PC-3 (cell line): ENCODE measurements at places on chromosomes 7 and 10.

DNA sequence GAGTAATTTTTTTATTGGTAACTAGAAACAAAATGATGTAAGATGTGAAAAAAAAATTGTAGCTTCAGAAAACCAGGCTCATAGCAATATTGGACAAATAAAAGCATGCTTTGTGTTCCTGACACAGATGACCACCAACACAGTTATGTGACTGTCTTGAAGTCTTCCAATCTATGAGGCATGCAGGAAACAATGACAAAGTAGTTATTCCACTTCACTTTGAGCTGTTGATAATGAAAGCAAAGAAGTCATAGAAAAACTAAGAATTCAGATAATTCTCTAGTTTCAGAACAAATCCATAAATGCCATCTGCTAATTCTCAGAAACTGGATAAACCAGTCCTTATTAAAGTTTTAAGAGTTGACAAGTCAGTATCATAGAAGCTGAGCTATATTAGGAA is 378.4 kb upstream of the SEMA3D start:
- DNase-seq, result peak; percentile 12

- peak; percentile 94 for DNase-seq
These were observed at the start of gene PGAM1 for GRCh38 chr10:97425964-97426775. Gene PGAM1 (plus strand): TSS chr10:97426191. CDS start chr10:97426308, 117 bp downstream.

DNA sequence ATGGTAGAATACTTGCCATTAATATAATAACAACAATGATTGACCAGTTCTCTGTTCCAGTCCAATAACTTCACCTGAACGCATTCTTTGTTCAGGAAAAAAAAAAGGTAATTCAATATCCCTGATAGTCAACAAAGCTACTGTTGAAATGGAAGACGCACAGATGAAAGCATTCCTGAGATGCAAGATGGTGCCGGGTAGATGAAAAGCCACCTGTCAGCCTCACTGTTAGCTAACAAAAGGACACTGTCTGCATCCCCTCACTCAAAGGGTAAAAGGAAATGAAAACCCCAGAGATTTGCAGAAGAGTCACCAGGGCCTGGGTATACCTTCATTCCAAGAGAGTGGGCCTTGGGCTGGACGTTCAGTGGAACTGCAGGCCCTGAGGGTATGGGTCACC is 357.4 kb downstream of the PLXNA4 start:
- DNase-seq, result no peak

- peak; percentile 9 for DNase-seq
These were observed 38.6 kb upstream of the CNPY1 start for GRCh38 chr7:155584763-155585531.

- DNase-seq, result no peak
These were observed 145.9 kb downstream of the NRCAM start for GRCh38 chr7:108310351-108310750.

- no peak for DNase-seq
These were observed 557.6 kb upstream of the GALNT17 start for GRCh38 chr7:70574314-70574834.

DNA sequence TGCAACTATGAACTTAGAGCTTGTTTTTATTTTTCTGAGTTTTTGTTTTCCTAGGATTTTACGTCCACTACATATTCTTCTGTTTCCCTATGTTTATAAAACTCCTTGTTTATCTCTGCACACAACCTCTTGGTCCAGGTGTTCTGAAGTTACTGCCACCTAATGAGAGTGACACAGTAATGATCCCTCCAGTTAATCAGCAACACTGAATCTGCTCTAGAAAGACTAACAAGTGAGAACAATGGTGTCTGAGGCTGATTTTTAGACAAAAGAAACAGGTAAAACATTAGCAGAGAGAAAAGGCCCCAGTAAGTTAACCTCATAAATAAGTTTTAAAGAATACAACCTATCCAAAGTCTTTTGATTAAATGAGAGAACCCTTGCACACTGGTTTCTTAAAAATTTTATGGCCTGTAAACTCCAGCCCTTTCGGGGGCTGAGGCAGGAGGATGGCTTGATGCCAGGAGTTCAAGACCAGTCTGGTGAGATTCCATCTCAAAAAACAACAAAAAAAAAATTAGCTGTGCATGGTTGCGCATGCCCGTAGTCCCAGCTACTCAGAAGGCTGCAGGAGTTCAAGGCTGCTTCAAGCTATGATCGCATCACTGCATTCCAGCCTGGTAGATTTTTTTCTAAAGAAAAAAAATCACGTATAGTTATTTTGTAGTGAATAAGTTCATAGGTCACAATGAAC is 397.6 kb downstream of the MAGI2 start:
- DNase-seq, result peak; percentile 84

GRCh38 chr7:28149291-28150101 is 31.1 kb downstream of the JAZF1 start:
- peak; percentile 11 for DNase-seq

DNA sequence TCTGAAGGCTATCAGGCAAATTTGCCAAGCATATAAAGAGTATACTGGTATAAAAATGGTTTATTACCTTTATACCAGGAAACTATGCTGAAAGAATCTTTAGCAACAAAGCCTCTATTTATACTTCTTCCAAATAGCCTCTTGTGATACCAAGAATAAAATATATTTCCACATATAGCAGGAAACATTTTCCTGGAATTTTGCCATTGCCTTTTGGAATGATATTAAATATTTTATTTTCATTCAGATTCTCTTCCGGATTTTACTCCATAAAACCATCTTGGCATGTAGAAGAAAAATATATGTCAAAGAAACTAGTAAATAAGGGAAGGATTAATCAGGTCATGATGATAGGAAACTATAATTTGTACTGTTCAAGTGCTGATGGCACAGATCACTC is 17.7 kb downstream of the SOSTDC1 start:
- no peak for DNase-seq

- DNase-seq, result peak; percentile 46
These were observed 46.2 kb downstream of the MINDY4 start for GRCh38 chr7:30817371-30817767.

DNA sequence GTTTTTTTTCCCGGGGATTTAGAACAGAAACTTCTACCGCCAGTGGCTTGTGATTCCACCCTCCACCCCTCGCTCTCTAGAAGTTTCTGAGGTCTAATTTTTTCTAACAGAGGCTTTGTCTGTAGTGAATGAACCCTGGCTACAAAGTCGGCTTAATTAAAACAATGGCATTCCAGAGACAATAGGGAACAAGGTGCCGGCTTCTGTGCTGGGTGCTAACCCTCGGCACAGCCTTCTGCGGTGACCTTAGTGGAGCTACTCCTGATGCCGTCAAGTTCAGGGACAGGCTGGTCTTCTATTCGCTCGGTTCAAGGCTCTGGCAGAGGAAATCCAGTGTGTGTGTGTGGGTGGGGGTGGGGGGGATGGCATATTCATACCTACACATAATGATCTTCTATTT is 32.1 kb upstream of the ENO4 start:
- DNase-seq, result no peak

GRCh38 chr7:70582927-70583895 is 548.7 kb upstream of the GALNT17 start:
- no peak for DNase-seq

- DNase-seq, result no peak
These were observed 23.0 kb upstream of the KLF6 start for GRCh38 chr10:3807928-3808496.

- no peak for DNase-seq
These were observed 4.2 kb downstream of the ADAMTS14 start for GRCh38 chr10:70676511-70676910.

GRCh38 chr10:23448802-23449570 is 10.1 kb downstream of the OTUD1 start:
- no peak for DNase-seq

- DNase-seq, result peak; percentile 73
These were observed 14.6 kb downstream of the SFRP4 start for GRCh38 chr7:37901890-37902524.

GRCh38 chr10:30792025-30792424 is 162.5 kb upstream of the LYZL2 start:
- DNase-seq, result no peak

DNA sequence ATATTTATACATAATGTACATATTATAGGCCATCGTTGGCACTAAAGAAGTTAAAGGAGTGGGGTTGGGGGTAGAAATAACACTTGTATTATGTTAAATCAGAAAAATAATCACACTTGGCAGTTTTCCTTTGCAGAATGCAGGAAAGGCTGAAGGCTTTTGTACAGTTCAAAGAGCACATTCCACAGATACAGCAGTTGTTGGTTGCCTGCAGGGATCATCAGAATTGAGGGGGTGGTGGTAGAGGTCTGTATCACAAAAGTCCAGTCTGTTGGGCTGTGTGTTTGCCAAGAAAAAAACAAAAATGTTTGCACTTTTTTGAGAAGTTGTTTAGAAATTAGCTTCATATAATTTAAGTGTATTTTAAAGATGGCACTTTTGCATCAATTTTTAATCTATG is 231.8 kb upstream of the FOXP2 start:
- no peak for DNase-seq

DNA sequence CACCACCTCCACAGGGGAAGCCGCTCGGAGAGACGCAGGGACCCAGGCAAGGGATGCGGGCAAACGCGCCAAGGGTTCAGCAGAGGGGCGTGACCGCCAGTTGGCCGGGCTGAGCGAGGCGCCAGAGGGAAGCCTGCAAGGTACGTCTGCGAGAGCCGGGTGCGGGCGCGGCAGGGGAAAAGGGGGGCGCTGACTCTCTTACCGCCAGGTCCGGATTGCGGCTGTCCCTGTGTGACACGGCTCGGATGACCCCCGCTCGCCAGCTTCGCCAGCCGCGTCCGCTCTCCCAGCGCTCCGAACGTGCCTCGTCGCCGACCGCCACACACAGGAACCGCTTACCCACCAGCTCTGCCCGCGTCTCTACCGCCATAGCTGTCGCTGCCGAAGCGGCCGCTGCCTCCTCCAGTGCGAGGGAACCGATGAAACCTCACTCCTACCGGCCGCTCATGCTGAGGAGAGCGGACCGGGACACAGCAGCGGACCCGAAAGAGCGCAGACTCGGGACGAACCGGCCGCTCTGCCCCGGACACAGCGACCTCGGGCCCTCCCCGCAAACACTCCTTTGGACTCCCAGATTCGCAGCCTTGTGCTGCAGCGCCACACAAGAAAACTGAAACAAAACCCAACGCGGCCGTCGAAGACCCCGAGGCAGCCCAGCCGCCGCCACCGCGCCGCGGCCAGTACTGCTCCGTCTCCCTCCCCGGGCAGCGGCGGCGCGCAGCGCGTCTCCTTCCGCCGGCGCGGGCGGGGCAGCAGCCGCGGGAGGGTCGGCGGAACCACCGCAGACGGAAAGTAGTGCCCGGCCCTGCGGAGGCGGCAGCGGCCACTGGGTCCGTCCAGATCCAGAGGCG is at the start of gene JMJD1C:
TSS of gene JMJD1C (minus strand) at position 685 of the 851 bp plus-strand sequence. CDS start at position 370, 315 bp downstream.
- DNase-seq, result peak; percentile 97

DNA sequence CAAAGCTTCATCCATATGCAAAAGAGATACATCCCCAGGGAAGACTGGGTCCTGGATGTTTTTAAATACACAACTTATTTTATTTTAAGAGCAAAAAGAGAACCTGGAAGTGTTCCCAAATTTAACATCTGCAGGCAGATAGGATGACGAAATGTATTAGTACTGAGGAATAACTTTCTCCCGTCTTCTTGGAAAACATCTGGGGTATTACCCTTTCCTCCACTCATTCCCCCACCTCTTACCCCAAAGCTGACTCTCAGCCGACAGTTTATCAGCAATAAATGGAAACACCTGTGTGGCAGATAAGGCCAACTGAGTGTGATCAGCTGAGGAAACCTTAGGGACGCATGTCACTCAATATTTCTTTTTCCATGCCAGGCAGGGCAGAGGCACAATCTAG is 435.6 kb upstream of the NPVF start:
- DNase-seq, result no peak

- DNase-seq, result no peak
These were observed 123.3 kb upstream of the FAM204A start for GRCh38 chr10:118465300-118465874.

GRCh38 chr10:51384971-51385370 is 310.7 kb downstream of the PRKG1 start:
- no peak for DNase-seq

DNA sequence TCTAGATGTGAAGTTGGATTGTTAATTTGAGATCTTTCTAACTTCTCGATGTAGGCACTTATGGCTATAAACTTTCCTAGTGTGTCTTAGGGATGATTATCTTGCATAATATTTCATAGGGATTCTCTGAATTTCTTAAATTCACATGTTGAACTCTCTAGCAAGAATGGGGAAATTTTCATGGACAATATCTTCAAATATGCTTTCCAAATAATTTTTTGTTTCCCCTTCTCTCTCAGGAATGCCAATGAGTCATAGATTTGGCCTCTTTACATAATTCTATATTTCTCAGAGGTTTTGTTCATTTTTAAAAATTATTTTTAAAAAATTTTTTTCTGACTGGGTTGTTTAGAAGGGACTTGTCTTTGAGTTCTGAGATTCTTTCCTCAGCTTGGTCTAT is 68.9 kb downstream of the MGAM2 start:
- no peak for DNase-seq

GRCh38 chr7:52271703-52272102 is 763.7 kb upstream of the POM121L12 start:
- DNase-seq, result no peak

GRCh38 chr10:111392910-111393309 is 316.1 kb downstream of the ADRA2A start:
- no peak for DNase-seq

DNA sequence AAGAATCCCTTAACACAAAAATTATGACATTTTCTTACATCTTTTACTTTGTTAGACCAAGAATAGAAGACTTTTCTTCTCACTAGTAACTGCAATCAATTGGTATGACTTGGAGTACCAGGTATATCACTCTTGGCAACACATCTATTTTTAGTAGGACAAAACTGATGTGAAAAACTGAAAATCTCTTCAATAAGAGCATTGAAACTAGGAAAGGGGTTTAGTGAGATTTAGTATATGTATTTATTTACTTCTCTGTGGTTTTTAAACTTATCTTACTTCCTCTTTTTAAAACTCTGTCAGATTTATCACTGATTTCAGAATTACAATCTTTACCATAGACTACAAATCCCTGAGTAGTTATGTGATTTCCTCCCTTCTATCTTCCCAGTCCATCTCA is 366.2 kb downstream of the PCDH15 start:
- DNase-seq, result no peak

DNA sequence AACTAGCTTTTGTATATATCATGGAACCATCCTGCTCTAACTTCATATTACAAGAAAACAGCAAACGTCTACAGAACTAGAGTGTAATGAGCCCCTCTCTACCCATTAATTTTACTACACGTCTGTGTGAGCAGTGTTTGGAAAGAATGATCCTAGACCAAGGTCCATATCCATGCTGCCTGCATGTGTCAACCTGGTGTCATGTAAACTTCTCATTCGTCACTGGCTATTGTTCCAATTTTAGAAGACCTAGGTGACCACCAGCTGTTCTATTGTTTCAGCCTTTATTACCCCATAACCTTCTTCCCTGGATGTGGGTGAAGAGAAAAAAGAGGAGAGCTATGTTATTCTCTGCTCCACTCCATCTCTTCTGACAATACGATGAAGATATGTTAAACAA is 77.1 kb downstream of the CREM start:
- DNase-seq, result no peak

GRCh38 chr7:756231-756927 is 29.3 kb upstream of the PRKAR1B start:
- no peak for DNase-seq

DNA sequence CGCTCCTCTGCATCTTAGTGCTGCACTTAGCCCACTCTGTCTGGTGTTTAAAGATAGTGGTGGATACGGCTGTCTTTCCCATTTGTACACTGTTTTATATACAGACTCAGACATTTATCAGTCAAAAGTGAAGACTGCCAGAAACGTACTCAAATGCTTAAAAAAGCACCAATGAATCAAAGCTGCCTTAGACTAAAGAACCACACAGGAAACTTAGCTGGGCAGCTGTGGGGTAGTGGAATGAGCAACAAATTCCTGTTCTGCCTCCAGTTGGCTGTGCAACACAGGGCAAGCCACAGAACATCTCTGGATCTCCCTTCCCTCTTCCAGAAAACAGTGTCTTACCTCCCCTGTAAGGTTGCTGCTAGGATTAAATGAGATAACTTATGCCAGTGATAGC is 76.0 kb downstream of the ATXN7L1 start:
- no peak for DNase-seq
